Stimulated activated CD8-positive, alpha-beta memory T cell treated with anti-CD3 and anti-CD28 coated beads, Interleukin-15, amount 100 ng/mL, for 1 hour (primary cell): ENCODE measurements at places on chromosomes 2 and 18.

- no peak for DNase-seq
Measured at GRCh38 chr18:60228609-60229595, 143.7 kb downstream of the MC4R start.

DNA sequence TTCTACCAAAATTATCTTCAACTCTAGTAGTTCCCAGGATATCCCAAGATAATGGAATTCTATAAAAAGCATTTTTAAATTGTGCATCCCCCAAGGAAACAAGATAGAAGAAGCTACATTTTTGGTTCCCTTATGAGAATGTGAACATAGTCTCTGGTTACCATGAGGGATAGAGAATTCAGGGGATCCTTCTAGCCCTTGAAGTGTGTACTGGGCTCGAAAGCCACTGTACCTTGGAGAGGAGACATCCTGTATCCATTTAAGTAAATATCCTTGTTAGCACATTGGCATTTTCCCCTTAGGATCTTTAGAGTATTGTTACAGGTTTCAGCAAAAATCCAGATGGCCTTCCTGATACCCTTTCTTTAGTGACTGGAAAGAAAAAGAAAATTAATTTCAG lies 228.5 kb downstream of the RTP5 start:
- no peak for DNase-seq

GRCh38 chr2:16169381-16169960 lies 229.1 kb downstream of the MYCN start:
- no peak for DNase-seq

DNA sequence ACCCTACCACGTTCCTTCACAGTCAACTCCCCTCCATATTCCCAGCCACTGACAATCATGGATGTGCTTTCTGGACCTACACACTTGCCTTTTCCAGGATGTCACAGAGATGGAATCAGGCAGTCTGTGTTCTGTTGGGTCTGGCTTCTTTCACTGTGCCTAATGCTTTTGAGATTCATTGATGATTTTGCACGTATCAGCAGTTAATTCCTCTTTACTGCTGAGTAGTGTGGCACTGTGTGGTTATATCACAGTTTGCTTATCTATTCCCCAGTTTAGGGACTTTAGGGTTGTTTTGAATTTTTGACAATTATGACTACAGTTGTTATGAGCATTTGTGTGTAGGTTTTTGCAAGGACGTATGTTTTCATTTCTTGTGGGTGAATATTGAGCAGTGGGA lies 191.7 kb downstream of the ACKR3 start:
- no peak for DNase-seq

- DNase-seq: no peak
Measured at GRCh38 chr2:84865181-84865783, 15.6 kb downstream of the TRABD2A start.

DNA sequence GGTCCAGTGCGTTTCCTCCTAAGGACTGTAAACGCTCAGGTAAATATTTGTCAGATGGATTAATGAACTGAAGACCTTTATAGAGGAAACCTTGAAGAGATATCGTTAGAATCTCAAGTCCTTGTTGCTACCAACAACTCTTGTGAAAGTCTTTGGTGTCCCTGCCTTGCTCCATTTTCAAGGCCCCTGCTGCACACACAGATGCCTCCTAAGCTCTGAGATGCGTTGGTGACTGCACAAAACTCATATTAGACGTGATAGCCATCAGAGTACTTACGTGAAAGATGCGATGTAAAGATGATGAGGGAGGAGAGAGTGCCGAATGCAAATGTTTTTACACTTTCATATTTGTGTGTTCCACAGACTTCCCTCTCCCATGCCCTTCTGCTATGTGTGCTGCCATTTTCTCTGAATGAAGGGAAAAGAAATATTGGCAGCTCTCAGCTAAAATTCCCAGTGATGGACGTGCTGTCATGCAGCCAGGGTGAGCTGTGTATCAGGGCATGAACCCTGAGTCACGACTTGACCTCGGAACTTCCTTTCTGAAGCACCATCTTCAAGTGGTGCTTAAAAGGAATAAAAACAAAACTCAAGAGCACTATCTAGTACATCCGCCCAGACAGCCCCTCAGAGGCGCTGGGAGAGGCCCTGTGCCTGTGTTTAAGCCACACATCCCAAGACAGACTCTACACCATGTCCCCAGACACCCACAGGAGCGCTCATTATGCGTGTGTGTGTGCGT lies 117.4 kb downstream of the FAM210A start:
- DNase-seq: no peak
